ENCODE measurements at places on chromosomes 5 and 9.
A peak's percentile ranks its signal among the peaks of the same experiment; 100 is the strongest.

DNA sequence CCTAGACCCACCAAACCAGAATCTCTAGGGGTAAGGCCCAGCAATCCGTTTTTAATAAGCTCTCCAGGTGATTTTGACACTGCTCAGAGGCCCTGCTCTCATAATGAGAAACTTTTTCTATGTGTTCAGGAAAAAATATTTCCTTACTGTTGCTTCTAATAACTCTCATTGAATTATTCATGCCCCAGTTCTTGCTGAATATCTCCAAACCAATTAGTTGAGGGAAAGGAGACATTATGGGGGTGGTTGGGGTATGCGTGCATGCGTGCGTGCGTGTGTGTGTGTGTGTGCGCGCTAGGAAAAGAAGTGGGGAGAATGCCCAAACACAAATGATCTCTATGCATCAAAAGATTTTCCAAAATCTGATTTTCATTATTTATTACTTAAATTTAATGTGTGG is 411.4 kb downstream of the PIK3R1 start:
- no peak for DNase-seq

GRCh38 chr5:115465431-115465830 is 79.1 kb downstream of the FEM1C start:
- DNase-seq, result no peak

GRCh38 chr9:125631391-125632085 is 75.5 kb downstream of the MAPKAP1 start:
- peak; percentile 24 for DNase-seq

DNA sequence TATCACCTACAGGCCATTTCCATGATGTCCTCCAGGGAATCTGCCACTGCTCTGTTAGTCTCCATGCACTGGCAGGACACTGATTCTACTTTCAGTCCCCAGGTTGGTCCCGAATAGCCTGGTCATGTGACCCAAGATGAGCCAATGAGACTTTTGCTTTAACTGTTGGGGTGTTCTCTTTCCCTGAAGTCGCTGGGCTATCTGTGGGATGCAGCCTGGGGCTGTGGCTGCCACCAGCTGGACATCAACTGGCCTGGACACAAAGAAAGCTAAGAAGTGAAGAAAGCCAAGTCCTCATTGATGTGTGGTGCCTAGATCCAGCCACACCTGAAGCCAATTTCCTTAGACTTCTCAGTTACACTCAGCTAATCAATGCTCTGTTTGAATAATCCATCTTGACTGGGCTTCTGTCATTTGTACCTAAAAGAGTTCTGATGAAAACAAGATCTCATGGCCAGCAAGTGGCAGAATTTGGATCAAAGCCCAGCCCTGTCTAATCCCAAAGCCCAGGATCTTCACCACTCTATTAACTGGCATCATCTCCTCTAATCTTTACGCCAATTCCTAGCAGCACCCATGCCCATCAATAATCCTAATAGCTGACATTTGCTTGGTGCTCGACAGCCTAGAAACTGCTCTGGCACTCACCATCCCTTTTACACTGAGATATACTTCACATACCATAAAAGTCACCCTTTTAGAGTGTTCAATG is 37.0 kb downstream of the SH3PXD2B start:
- no peak for DNase-seq

DNA sequence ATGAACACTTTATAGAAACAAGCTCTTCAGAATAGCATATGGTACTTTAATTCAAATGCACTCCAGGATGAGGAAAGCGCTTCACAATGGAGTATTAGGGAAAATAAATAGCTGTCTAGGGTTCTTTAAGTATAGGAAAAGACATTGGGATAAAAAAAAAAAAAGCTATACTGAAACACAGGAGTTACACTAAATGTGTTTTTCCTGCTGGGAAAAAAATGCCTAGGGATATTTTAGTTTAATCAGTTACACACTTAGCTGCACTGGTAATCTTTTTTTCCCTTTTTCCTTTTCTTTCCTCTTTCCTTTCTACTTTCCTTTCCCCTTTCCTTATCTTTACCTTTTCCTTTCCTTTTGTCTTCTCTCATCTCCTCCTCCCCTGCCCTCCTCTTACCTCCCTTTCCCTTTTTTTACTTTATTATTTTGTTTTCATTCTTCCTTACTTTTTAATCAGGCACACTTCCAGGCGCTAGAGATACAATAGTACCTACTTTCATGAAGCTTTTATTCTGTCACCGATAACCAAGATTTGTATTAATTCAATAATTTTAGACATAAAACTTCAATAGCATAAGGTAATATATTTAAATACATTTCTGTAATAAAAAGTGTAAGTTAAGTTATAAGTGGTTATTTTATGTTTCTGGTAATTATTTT is 758.7 kb downstream of the CDH18 start:
- DNase-seq, result no peak

DNA sequence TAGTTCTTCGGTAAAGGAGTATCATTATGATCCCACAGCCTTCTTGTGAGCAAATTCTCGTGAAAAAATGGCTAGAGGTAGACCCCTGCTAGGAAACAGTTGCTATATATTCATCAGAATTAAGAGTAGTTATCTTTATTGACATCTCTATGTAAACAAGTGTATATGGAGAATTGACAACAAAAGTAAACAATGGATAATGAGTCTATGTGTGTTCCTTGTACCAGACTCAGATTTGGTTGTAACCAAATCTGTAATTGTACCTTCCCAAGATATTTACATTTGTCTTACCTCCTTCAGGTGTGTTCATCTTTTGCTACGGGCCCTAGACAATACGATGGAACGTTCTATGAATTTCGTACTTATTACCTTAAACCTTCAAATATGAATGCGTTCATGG is 2.1 kb downstream of the NIPSNAP3B start:
- no peak for DNase-seq

All from naive B cell (primary cell).